Activated naive CD8-positive, alpha-beta T cell treated with anti-CD3 and anti-CD28 coated beads for 36 hours (primary cell): ENCODE measurements at places on chromosomes 1 and 21. TPM values are rescaled to one million over a fixed set of nuclear protein-coding genes. Genes with fewer than 3 reads are reported as not detected.

DNA sequence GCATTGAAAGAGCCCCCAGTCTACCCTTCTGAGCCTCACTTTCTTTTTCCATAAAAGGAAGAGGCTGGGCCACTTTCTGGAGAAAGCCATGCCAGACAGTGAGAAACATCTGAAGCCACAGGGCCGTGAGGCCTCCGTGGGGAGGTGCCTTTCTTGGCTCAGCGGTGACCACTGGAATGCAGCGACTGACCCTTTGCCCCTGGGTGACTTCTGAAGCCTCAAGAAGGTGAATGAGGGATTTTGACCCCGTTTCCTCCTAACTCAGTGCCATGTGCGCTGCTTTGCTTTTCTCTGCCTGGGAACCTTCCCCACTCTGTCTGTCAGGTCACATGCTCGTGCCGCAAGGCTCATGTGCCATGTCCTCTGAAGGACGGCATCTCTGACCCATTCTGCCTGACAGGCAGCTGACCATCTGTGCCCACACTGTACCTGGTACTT lies 44.7 kb upstream of the A3GALT2 start:
- H3K27me3 ChIP-seq, result no peaks in the 10 kb centered on the region
- no peaks in the 10 kb centered on the region for H3K4me1 ChIP-seq
- DNase-seq, result no peak
- H3K4me3 ChIP-seq, result no peak overlapping the region
- H3K27ac ChIP-seq, result no peak overlapping the region

GNG12 gene
- 0.43 TPM for total RNA-seq

DNA sequence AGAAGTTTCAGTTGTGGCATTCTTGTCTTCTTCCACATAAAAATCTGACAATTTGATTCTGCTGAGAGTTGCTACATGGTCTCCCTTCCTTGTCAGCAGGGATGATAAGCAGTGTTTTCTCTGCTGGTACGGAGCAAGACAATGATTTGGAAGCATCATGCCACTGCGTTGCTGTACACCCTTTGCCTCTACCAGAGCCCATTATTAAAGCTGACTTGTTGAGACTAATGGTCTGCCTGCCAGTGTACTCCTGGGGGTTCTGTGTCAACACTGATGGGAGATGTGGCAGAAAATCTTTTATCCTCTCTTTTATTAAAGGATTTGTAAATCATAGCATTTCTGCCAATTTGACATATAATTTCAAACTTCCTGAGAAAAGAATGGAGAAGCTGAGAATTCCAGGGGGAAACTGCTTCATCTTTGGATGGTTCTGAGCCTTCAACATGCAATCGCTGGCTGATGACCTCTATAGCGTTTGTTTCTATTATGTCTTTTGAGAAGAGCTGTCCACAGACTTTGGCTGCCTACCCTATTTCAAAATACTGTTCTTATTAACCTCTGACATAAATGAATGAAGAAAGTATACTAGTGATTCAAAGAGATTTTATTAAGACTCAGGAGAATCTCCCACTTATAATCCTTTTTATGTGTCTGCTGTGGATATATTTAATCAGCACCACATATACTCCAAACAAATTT lies 47.9 kb upstream of the DYNLT5 start:
- H3K27me3 ChIP-seq, result peaks cover 8% of the 10 kb centered on the region
- no peak overlapping the region for H3K27ac ChIP-seq
- no peak overlapping the region for H3K4me3 ChIP-seq
- DNase-seq, result no peak
- no peaks in the 10 kb centered on the region for H3K36me3 ChIP-seq
- H3K4me1 ChIP-seq, result no peaks in the 10 kb centered on the region

DNA sequence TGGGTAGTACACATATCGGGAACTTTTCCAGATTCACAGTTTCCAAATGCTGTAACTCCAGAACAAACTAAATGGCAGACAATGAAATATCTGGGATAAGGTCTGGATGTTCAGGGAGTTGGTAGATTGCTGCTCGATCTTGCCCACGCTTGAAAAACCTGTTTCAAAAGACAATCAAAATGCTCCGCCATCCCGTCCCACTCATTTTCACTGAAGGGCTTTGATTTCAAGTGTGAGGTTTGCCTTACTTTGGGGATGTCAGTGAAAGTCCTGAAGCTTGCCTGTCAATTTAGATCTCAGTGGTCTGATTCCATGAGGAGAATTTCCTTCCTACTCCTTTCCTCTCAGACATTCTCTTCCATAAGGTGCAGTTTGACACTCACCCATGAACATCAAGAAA lies 236.3 kb upstream of the KCNK2 start:
- DNase-seq, result no peak
- H3K27ac ChIP-seq, result no peak overlapping the region
- no peak overlapping the region for H3K4me3 ChIP-seq
- no peaks in the 10 kb centered on the region for H3K4me1 ChIP-seq
- no peaks in the 10 kb centered on the region for H3K27me3 ChIP-seq
